ENCODE measurements at places on chromosomes 2 and 18.

GRCh38 chr2:174395969-174396630, 570 bp downstream of the SCRN3 start:
- peak; percentile 30 for DNase-seq

DNA sequence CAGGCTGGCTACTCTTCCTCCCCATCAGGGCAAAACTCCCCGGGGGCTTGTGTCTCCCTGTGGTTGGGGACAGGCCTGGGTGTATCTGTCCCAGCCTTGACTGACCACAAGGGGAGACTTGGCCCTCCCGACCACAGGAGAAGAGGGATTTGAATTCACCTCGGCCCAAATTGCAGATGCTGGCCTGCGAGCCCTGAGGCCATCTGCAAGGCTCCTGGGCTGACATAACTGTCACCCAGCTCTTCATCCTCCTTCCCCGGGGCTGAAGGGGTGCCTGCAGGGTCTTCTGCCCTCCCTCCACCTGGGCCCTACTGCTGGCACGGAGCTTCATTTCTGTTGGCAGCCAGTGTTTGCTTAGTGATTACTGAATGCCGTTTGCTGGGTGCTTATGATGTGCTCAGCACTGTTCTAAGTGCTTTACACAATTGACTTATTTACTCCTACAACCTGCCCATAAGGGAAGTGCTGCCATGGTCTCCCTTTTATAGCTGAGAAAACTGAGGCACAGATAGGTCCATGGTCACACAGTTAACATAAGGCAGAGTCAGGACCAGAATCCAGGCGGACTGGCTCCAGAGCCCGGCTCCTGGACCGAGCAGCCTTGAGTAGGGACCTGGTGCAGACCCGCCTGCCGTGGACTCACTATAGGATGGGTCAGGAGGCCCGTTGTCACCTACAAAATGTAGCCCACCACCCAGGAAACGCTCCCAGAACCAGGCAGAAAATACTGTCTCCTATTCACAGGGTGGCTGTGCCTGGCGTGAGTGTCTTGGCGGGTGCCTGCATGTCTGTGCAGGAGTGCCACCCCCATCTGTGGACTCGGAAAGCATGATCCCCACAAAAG, 18.9 kb downstream of the STEAP3 start:
- no peak for DNase-seq

DNA sequence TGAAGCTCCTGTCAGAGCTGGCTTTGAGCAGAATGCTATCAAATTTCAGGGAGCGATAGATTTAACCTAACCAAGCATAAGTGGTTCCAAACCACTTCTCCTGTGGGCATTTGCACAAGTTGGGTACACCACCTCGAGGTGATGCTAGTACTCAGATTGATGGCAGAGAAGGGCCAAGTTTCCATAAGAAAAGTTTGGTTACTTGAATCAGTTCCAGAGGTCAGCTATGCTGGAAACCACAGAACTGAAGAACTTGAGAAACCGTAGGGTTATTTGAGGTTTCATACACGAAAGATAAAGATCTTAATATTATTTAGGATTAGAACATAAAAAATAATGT, 238.2 kb upstream of the SOX11 start:
- DNase-seq, result no peak

DNA sequence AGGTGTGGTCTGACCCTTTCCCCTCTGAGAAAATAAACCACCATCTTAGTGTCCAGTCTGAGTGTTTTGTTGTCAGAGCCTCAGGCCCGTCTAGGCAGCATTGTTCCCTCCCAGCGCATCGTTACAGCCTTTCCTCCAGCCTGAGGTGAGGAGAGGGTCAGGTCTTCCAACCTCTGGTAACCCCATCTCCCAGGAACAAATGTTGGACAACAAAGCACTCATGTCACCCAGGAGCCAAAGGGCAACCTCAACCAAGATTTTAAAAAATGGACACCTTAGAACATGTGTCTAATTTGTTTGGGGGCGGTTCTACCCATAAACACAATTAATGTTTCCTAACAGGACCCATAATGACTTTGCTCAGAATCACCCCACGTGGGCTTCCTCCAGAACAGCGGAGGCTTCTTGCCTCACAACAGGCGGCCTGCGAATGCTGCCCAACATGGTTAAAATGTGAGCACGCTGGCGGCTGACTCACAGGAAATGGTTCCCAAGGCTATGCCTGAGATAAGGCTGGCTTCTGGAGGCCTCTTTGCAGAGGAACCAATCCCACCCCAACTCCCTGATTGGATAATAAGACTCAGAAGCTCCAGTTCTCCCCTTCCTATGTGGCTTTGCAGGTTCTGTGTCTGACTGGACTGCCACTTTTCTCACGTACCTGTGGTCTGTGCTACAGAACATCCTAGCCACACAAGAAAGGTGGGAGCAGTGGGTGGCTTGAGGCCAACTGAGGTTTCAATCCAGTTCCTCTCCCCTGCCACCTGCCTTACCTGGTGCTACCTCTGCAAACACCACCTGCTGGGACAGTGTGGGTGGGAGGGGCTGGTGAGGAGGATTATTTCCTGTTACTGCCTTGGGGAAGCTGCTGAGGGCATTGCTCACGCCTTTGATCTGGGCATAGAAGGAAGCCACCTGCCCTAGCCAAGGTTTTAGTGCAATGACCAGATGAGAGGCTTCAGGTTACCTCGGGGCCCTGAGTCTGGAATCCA, 108.8 kb downstream of the B3GNT2 start:
- peak; percentile 7 for DNase-seq

- peak; percentile 20 for DNase-seq
These were observed 1267.1 kb downstream of the LRP1B start for GRCh38 chr2:140863713-140864112.

GRCh38 chr2:45739796-45740485, 88.5 kb downstream of the PRKCE start:
- DNase-seq, result no peak

- peak; percentile 27 for DNase-seq
These were observed 87.9 kb downstream of the ICOS start for GRCh38 chr2:204024503-204024902.

DNA sequence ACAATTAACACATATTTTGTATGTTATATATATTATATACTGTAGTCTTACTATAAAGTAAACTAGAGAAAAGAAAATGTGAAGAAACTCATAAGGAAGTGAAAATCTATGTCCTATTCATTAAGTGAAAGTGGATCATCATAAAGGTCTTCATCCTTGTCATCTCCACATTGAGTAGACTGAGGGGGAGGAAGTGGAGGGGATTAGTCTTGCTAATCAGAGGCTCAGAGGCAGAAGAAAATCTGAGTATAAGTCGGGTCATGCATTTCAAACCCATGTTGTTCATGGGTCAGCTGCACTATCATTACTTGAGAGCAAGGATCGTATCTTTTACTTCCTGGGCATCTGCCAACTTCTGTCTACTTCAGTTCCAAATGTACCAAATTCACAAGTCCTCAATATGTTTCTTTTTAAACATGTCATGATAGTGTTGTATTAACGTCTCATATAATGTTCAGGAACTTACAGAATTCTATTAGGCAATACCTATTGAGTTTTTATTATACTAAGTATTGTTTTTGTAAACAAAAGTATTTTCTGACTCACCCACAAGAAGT, 208.9 kb upstream of the BOD1L2 start:
- DNase-seq, result no peak

GRCh38 chr2:216903470-216903869, 43.6 kb upstream of the TNP1 start:
- DNase-seq, result no peak

DNA sequence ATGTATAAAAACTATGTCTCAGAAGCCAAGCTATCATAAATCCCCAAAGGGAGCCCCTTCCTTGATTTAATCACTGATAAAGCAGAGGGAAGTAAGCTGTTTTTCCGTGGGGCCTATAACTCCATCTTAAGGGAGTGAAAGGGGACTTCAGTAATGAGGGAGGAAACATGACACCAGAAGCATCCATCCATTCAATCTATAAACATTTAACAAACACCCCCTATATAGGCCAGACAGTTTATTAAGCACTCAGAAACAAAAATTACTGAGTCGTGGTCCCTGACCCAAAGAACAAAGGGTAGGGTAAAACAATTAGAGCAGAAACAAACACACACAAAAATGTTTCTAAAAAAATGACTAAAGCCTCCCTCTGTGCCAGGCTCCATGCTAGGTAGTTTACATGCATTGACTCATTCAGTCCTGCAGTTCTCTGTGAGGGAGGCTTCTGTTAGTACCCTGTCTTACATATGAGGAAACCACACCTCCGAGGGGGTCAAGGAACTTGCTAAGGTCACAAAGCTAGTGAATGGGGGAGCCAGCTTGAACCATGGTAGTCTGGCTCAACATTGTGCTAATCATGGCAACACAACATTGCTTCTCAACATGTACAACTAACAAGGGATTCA, 472.1 kb downstream of the CDH2 start:
- DNase-seq, result no peak

- DNase-seq, result no peak
These were observed 197.2 kb downstream of the CYP26B1 start for GRCh38 chr2:71950256-71951082.

DNA sequence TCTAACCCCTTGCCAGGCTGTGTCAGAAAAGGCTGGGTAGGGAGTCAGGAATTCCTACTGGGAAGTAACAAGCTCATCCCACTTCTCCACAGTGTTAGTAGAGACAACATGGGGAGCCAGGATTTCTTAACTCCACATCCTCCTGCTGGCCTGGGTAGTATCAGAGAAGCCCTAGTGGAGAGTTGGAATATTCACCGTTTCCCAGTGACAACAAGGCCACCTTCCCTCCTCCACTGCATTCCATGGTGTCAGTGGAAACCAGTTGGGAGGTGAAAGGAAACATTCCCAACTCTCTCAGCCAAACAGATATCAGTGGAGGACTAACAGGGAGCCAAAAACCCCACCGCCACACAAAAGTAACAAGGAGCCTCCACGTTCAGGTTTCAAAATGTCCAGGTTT, 41.2 kb downstream of the SRD5A2 start:
- no peak for DNase-seq

DNA sequence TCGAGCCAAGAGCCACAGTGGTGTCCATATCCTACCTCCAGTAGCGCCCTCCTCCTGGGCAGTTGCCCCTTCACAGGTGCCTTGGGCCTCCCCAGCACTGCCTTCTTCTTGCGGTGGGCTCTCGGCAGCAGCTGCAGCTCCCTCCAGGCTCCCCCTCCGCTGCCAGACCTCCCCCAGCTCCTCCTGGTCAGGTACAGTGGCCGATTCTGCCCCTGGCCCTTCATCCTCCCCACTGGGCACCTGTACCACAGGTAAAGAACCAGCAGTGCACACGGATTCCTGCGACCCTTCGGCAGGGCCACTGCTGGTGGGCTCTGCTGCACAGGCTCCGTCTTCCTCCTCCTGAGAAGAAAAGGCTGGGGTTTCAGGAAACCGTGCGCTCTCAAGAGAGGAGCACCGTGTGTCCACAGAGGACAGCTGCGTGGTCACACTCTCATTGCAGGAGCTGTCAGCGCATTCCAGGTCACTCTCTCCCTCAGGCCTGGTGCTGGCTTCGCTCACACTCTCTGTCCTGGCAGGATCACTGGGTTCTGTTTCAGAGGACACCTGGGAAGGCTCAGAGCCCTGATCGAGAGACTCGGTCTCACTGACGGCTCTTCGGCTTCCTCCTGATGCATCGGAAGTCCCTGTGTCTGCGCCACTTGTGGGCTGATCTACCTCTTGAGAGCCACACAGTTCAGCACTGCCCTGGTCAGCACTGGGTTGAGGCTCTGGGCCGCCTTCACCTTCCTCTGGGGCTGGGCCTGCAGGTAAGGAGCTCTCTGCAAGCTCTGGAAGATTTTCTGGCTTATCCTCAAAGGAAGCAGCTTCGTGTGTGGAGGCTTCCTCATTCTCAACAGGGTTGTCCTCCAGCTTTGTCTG, 147.4 kb upstream of the STK17B start:
- DNase-seq, result no peak

DNA sequence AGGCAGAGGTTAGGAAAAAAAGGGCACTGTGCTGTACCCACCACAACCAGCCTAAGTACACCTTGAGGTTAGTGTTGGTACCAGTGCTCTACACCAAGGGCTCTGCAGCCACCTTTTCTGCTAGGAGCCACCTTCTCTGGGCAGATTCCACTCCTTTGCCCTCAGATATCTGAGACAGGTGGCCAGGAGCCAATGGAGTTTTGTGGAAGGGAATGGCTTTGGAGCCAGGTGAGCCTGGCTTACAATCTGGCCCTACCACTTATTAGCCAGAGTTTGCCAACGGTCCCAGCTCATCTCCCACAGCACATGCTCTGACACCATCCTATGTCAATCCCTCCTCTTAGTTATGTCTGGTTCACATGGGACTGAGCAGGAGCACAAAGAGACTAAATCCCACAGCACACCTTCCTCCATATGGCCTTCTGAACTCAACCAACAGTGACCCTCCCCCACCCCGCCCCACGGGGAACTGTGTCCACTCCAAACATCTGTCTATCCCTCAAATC, 77.5 kb downstream of the CLHC1 start:
- DNase-seq, result no peak

- DNase-seq, result no peak
These were observed 17.3 kb downstream of the PDCD1 start for GRCh38 chr2:241841181-241842066.

DNA sequence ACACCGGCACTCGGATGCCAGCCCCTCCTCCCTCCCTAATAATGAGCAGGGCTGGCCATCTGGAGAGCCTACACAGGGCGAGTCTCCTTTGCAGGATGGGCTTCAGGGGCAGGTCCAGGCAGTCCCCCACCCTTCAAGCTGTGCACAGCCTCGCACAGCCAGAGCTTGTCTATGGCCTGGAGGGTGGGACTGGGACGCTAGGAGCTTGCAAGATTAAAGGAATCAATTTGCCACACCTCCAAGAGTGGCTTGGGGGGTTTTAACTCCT, 43.9 kb upstream of the OTOF start:
- DNase-seq, result no peak

DNA sequence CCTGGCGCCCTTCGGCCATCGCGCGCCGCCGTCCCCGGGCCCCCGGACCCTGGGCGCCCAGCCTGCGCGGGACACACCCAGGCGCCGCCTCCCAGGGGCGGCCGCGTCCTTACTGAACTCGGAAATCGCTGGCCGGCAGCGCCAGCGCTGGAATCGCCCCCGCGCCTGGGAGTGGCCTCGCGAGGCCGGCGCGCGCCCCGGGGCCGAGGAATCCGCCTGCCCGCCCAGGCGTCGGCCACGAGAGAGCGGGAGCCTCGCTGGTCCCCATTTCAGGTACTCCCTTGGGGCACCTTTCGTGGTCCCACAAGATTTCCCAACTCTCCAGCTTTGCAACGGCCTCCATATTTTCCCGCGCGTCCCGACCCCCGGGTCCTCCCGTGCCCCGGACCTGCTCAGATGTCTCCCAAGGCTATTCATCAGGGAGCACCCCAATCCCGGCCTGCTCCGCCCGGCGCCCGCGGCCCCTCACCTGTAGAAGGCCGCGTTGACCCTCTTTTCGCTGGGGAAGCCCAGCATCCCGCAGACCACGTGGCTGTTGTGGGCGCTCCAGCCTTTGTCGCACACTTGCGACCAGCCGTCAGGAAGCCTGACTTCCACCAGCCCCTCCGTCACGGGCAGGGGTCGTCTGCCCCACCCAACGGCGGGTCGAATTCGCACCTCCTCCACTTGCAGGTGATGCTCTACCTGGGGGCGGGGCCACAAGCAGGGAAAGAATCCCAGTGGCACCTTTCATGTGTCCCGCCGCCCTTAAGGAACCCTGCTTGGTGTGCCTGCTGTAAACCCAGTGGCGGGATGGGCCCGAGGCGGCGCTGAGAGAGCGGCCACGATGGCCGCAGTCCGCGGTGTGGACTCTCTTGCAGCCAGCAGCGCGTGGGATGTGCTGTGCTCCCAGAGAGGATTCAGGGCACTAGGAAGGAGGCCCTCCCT, 4.6 kb downstream of the LOXL3 start:
- DNase-seq, result no peak

Measured in foreskin keratinocyte (primary cell).